Kidney capillary endothelial cell (primary cell): ENCODE measurements at places on chromosomes 16 and 17.
A peak's percentile ranks its signal among the peaks of the same experiment; 100 is the strongest.

DNA sequence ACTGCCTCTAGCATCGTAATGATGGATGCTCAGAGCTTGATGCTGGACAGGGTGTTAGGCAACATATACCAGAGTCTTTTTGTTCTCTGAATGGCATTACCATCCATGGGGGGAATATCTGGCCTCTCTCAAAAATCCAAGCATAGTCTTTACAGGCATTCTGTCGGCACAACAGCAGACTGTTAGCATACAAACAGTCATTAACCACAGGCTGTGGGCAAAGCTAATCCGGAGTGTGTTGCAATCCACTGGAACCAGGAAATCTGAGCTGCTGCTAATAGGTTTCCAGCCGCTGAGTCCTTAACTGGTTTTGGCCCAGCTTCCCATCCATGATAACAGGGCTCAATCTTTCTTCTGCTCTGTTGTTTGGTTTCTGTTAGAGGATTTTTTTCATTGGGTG lies 371.9 kb downstream of the HS3ST3B1 start:
- DNase-seq = no peak

DNA sequence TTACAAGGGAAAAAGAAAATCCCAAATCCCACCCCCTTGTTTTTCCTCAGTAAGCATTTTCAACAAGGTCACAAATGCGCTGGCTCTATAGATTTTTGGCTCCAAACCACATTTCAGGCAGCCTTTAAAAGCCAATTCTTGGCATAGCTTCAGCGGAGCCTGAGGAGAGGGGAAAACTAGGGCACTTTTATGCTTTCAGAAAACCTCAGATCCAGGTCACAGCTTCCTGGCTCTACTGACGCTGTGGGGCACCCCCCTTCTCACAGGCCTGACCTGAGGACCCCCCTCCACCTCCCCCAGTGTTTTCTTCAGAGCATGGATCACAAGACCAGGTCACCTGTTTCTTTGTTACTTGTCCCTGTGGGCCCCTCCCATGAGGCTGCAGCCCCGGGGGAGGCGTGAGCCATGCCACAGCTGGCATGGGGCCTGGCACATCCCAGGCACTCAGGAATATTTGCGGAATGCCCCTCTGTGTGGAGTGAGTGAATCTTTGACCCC lies 30.1 kb upstream of the MTSS2 start:
- no peak for DNase-seq

DNA sequence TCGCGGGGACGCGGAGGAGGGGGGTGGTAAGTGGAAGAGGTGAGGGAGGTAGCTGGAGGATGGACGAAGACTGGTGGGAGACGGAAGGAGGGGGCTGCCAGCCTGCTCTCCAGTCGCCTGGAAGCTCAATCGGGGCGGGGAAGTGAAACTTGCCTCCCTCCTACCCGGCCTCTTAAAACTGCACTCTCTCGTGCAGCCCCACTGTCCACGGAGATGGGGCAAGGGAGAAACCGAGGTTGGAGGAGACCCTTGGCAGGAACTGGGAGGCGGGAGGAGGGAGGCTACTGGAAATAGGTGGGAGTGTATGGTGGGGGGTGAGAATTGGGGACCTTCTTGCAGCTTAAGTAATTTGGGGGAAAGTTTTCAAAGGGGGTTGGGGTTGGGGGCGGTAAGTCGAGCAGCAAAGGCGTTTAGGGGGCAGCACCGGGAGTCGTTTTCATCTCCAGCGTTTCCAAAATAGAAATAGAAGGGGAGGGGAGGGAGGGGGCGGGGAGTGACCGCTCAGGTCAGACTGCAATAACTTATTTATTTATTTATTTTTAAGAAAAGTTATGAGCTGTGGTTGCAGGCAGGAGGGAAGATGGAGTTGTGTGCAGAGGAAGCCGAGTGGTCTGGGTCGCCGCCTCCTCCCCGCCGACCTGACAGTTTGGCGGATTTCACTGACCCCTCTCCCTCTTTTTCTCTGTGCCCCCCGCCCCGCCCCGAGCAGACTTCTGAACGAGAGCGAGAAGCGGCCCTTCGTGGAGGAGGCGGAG lies 1.4 kb downstream of the SOX9 start:
- DNase-seq = no peak

GRCh38 chr16:71467810-71468209 lies 5.8 kb upstream of the ZNF23 start:
- DNase-seq = peak; percentile 38

- no peak for DNase-seq
These were observed 136.9 kb downstream of the SLC39A11 start for GRCh38 chr17:72955391-72956140.

DNA sequence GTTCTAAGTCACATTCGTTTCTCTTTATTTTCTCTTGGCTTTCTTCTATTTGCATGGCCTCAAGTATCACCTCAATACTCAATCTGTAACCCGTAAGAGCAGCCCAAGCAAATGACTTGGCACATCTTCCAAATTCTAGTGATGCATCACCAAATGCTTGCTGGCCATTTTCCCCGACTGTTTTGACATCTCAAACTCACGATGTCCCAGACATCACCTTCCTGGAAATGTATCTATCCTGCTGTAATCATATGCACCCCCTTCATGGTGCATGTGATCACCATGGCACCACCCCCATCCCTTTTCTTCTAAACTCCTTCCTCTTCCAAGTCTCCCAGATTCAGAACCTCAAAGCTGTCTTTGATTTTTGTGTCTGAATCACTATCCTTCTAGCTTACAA lies 24.0 kb upstream of the ABCA5 start:
- no peak for DNase-seq

- DNase-seq = peak; percentile 56
These were observed 13.5 kb downstream of the KNOP1 start for GRCh38 chr16:19704321-19705145.

DNA sequence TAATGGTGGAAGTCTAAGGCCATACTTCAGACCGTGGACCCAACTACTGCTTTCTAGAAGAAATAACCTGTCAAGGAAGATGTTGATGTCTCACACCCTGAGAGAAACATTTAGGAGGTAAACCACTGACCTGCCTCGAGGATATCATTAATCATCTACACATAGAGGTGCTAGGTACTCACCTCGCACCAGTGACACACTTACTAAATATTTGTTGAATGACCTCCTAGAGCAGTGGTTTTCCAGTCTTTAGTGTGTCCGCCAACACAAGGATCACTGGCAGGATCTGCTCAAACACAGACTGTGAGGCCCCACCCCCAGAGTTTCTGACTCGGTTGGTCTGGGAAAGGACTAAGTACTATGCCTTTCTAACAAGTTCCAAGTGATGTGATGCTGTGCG lies 197.4 kb upstream of the CACNG5 start:
- no peak for DNase-seq

GRCh38 chr16:77076839-77077238 lies 114.2 kb upstream of the MON1B start:
- DNase-seq = no peak

- no peak for DNase-seq
These were observed 191.0 kb upstream of the RPL38 start for GRCh38 chr17:74012465-74012864.

- DNase-seq = no peak
These were observed 22.8 kb downstream of the ATP6V0D1 start for GRCh38 chr16:67458121-67458641.

GRCh38 chr17:73359352-73359751 lies 47.6 kb upstream of the CDC42EP4 start:
- DNase-seq = no peak

DNA sequence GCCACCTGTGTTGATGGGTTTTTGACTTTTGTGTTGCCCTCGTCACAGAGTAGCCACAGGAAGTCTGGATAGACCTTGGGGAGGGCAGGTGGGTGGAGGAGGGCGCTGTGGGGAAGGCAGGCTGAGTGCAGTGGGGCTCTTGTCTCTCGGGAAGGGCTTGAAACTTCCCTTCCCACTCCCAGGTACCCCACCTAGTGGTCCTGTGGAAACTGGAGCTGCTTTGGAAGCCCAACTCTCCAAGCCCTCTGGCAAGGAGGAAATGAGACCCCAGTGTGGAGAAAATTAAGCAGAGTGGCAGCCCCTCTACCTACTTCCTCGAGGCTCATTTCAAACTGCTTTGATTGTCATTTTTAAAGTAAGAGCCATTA lies 9.2 kb downstream of the CA5A start:
- no peak for DNase-seq

GRCh38 chr17:49227436-49228261 lies 2.9 kb downstream of the PHOSPHO1 start:
- DNase-seq = peak; percentile 63

DNA sequence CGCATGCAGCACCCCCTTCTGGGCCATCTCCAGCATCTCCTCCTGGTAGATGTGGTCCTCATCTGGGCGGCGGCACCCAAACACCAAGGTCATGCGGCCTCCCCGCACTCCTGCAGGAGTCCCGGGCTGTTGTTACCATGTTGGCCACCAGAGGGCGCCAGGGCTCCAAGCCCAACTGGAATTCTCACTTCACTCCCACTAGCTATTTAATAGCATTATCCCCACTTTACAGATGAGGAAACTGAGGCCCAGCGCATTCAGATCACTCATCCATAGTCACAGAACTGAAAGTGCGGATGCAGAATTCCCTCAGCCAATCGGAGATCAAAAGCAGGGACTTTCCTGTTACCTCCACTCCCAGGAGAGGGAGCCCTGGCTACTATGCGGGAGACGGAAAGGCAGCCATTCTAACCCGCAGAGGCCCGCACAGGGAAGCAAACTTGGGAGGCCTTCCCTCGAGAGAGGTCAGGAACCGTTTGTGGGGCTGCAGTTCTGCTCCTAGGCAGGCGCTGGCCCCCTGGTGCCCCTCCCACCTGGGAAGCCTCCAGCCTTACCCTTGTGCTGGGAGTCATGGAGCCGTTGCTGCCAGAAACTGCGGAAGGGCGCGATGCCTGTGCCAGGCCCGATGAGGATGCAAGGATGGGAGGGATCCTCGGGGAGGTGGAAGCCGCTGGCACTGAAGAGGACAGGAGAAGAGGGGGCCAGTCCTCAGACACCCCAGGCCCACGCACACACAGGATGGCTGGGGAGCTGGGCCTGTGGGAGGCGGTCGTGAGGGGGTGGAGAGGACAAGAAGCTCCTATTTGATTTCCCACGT lies 40.1 kb downstream of the NOS2 start:
- peak; percentile 43 for DNase-seq

GRCh38 chr17:50316016-50316587 lies 29.8 kb upstream of the XYLT2 start:
- DNase-seq = no peak

DNA sequence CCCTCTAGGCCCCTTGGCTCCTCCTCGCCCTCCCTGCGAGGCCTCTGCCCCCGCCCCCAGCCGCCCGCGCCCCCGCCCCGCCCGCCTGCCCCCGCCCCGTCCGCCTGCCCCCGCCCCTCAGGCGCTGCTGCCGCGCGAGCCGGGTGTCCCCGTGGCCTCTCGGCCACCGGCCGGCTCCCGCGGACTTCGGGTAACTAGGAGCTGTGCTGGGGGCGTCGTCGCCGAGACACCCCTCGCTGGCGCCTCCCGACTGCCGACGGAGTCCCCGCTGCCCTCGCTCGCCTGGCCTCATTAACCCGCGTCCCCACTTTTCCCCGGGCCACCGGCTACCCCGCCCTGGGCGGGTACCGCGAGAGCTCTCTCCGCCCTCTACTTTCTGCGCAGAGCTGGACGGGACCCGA lies at the start of gene TLCD1:
Gene TLCD1 (minus strand): TSS at position 8 of the 401 bp plus-strand sequence. CDS start 136 bp downstream, outside the sequence.
- peak; percentile 53 for DNase-seq

- no peak for DNase-seq
These were observed 6.8 kb downstream of the AXIN2 start for GRCh38 chr17:65554553-65555223.
